Lower lobe of right lung (tissue), 2 donors: ENCODE measurements at places on chromosomes 11 and 22. TPM values are rescaled to one million over a fixed set of nuclear protein-coding genes. Genes with fewer than 3 reads are reported as not detected.

DNA sequence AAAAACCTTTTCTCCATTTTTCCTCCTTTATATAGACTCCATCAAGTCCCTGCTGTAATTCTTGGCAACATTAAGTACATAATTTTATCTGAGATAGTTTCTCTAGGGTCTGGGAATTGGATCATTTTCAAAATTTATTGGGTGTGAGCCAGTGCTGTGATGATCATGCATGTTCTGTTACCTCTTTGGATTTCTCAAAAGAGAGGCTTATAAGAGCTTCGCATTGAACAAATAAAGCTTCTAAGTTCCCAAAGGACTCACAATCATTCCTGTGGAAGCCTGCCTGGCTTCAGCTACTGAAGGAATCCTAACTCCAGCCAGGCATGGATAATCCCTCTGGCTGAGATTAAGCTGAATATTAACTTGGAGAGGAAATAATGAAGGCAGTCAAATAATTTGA lies 208.5 kb downstream of the RAB38 start:
- no peak overlapping the region for H3K27ac ChIP-seq
- H3K4me1 ChIP-seq = no peaks in the 10 kb centered on the region
- H3K4me3 ChIP-seq = no peak overlapping the region
- DNase-seq = no peak
- H3K36me3 ChIP-seq = no peaks in the 10 kb centered on the region

IGLL1 gene
- not detected for total RNA-seq

- no peak overlapping the region for H3K27ac ChIP-seq
- DNase-seq = no peak
Observed at GRCh38 chr11:119791701-119792151, 62.7 kb upstream of the NECTIN1 start.

DNA sequence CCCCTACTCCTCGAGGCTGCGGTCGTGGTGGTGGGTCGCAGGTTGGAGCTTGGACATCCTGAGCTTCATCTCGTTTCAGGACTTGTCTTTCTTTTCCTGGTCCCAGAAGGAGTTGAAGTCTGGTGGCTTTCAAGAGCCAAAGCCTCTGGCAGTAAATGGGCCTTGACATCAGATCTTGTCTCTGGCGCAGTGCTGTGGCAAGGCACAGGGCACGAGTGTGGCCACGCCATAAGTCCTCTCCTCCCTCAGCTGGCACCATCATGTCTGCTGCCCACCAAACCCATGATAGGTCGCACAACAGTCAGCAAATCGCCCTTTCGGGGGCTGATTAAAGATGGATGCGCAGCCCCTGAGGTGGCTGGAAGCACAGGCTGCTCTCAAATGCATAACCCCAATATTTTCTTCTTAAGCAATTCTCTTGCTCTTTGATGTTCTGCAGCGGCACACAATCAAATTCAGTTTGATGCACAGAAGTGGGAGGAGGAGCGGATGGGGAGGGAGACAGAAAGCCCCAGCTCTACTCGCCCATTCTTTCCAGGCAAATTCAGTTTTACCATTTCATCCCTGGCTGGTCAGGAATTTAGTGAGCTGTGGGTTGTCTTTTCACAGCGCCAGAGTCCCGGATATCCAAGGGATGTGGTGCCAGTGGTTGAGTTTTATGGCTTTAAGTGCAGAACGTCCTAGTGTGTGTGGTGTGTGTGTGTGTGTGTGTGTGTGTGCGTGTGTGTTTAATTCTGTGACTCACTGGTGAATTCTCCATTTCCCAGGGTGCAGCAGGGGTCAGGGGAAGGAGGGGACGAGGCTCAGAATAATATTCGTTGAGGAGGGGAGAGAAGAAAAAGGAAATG lies 162.0 kb downstream of the DSCAML1 start:
- DNase-seq = no peak
- no peaks in the 10 kb centered on the region for H3K4me1 ChIP-seq
- no peak overlapping the region for H3K27ac ChIP-seq
- H3K36me3 ChIP-seq = no peaks in the 10 kb centered on the region

DNA sequence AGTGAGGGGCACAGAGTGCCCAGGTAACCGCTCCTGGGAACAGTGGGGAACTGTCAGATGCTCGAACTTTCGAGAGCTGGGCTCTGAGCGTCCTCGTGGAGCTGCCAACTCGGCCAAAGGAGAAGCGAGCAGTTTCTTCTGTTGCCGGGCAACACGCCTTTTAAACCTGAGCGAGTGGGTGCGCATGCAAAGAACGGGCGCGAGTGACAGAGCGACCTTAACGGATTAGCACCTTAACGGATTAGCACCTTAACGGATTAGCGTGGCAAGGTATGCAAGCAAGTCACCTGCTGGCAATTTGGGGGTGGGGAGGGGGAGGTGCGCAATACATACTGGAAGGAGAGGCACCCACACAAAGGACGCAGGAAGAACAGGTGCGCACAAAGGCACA lies 61.8 kb upstream of the PRODH start:
- H3K4me1 ChIP-seq = no peaks in the 10 kb centered on the region
- no peak for DNase-seq
- no peaks in the 10 kb centered on the region for H3K36me3 ChIP-seq
- peaks cover 29% of the 10 kb centered on the region for H3K27me3 ChIP-seq

VWCE gene
- total RNA-seq = 1.2 TPM

CCDC73 gene
- total RNA-seq = 0.09 TPM

DNA sequence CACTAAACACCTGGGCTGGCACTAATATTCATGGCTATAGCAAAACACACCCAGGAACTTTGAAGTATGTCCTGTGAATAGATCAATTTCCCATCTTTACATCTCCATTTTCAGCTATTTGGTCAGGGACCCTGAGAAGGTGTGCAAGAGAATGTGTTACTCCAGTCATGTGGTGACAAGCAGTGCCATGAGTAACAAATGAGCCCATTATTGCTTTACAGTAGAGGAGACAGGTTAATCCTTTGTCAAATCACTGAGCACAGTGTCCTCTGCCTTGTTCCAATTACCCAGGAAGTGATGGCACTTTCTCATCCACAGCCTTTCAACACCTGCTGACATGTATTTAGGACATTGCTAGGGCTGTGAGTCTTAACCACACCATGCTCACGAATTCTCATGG lies 664.8 kb upstream of the API5 start:
- H3K27ac ChIP-seq = no peak overlapping the region
- no peaks in the 10 kb centered on the region for H3K36me3 ChIP-seq
- H3K27me3 ChIP-seq = no peaks in the 10 kb centered on the region
- no peaks in the 10 kb centered on the region for H3K4me1 ChIP-seq
- no peak for DNase-seq
- H3K4me3 ChIP-seq = no peak overlapping the region

SIK3 gene
- 32.9 TPM for total RNA-seq

DNA sequence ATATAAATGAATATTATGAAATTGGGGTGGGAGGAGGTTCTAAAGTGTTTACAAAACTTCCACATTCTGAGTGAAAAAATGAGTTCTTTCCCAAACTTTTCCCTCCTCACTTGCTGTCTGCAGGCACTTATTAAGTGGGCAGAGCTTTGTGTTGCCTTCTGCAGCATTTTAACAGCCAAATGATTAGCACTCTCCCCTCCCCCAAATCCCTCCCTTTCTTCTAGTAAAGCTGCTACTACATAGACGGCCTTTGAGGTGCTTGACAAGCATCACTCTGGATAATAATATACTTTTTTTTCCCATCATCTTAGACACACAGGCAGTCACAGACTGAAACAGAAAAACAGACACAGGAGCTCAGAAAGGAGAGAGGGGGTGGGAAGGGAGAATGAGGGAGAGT lies 493.5 kb downstream of the DLG2 start:
- H3K36me3 ChIP-seq = no peaks in the 10 kb centered on the region
- no peaks in the 10 kb centered on the region for H3K27me3 ChIP-seq
- H3K27ac ChIP-seq = no peak overlapping the region
- H3K4me3 ChIP-seq = no peak overlapping the region
- no peak for DNase-seq

- H3K27me3 ChIP-seq = no peaks in the 10 kb centered on the region
- peaks cover 11% of the 10 kb centered on the region for H3K36me3 ChIP-seq
- peaks cover 23% of the 10 kb centered on the region for H3K4me1 ChIP-seq
Observed at GRCh38 chr11:121582296-121582695, 129.5 kb upstream of the SORL1-AS1 start.

APOA1 gene
- 3.7 TPM for total RNA-seq

DNA sequence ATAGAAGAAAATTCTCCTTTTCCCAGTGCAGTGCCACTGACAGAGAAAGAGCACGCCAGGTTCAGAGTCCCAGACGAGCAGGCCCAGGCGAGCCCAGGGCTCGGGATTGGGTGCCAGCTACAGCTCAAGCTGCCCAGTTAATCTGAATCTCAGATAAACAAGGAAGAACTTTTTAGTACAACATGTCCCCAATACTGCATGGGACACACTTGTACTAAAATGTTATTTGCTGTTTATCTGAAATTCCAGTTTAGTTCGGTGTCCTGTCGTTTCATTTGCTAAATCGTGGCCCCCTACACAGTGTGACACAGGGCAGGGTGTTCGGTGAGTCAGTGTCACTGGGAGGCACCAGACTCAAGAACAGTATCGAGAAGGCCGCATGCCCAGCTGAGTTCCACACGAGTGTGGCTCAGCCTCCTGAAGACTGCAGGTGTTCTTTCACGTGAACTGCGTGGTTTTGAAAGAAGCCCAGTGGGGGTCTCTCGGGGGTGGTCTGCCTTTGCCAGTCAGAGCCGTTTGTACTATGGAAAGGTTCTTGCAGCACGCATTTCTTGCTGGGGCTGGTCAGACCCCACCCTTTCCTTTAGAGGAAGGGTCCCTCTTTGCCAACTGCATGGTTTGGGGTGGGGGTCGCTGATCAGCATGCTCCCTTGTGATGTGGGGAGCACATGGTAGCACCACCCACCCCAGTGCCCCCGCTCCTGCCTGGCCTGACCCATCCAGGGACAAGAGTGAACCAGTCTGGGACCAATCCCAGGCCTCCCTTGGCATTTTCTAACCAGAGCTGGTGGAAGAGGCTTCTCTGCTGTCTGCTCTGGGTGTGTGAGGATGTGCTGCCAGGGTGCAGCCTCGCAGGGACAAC lies 115.6 kb upstream of the B3GAT1 start:
- H3K27ac ChIP-seq = no peak overlapping the region
- no peaks in the 10 kb centered on the region for H3K36me3 ChIP-seq
- peak; percentile 24 for DNase-seq
- no peak overlapping the region for H3K4me3 ChIP-seq
- peaks cover 3% of the 10 kb centered on the region for H3K27me3 ChIP-seq

DNA sequence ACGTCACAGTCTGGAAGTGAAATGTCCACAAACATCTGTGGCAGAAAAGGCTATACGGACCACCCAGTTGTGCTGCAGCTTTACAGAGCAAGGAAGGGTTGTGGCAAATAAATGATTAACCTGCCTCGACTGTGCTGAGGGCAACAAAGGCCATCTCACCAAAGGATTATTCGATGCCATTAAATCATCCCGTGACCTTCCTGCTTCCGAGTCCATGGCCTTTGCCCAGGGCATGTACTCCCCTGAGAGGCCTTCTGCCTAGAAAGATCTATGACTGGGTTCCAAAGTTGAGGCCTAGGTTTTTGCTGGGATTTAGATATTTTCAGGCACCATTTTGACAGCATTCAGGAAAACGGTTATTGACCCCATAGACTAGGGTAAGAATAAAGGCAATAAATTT lies 9.2 kb downstream of the CDPF1 start:
- DNase-seq = no peak
- H3K27me3 ChIP-seq = no peaks in the 10 kb centered on the region
- no peak overlapping the region for H3K27ac ChIP-seq
- H3K4me3 ChIP-seq = no peak overlapping the region

- H3K36me3 ChIP-seq = peaks cover 91% of the 10 kb centered on the region
- peak; percentile 39 for DNase-seq
- H3K4me1 ChIP-seq = peaks cover 10% of the 10 kb centered on the region
- H3K4me3 ChIP-seq = no peak overlapping the region
- H3K27ac ChIP-seq = no peak overlapping the region
Observed at GRCh38 chr22:20583471-20583922, 76.1 kb downstream of the MED15 start.

- H3K4me3 ChIP-seq = no peak overlapping the region
- H3K27me3 ChIP-seq = no peaks in the 10 kb centered on the region
- no peak for DNase-seq
Observed at GRCh38 chr11:422249-422656, 7.5 kb upstream of the SIGIRR start.

DNA sequence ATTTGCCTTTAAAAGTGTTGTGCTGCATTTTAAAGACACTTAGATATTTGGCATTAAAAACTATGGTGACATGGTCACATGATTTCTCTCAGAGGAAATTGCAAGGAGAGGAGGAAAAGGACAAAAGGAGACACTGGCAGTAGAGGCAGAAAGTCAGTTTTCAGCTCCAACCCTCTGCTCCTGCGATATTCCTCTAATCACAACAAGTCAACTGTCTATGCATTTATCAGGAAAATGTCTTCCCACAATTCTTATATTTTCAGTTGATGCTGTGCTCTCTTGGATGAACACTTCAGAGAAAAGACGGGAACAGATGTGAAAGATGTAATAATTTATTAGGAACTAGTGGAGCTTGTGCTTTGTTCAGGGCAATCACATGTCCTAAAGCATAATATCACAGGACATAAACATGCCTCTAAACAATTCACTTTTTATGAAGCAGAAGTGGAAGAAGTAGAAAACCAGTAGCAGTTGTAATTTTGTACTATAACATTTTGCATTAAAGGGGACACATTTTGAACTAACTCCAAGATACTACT lies 340.8 kb upstream of the PITPNB start:
- H3K4me1 ChIP-seq = no peaks in the 10 kb centered on the region
- H3K4me3 ChIP-seq = no peak overlapping the region
- no peak for DNase-seq
- H3K27me3 ChIP-seq = no peaks in the 10 kb centered on the region
- no peaks in the 10 kb centered on the region for H3K36me3 ChIP-seq

GRCh38 chr22:39349967-39350726 lies at the start of gene SYNGR1:
Gene SYNGR1, plus strand, starts transcription at chr22:39349991. Its CDS starts 20 bp downstream, at chr22:39350011.
- H3K4me1 ChIP-seq = peaks cover 19% of the 10 kb centered on the region
- no peaks in the 10 kb centered on the region for H3K27me3 ChIP-seq
- no peaks in the 10 kb centered on the region for H3K36me3 ChIP-seq
- H3K27ac ChIP-seq = peak within 1 kb of the TSS; percentile 36
- DNase-seq = peak; percentile 51

DNA sequence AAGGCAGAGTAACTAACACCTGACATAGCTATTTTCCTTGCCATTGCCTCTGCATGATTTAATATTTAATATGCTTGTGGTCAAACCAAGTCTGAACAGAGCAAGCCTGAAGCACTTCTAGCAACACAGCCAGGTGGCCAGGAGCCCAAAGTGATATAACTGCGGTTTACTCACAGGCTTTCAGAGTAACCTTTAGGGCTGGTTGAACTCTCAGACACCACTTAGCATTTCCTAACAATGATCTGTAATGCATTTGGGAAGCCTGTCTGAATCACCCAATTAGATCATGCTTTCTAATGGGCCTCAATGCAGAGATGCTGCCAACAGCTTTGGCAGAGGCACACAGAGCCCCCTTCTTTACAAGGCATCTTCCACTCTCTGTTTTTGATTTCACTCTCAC lies 96.1 kb downstream of the FDX1 start:
- H3K27me3 ChIP-seq = no peaks in the 10 kb centered on the region
- peaks cover 7% of the 10 kb centered on the region for H3K4me1 ChIP-seq
- no peaks in the 10 kb centered on the region for H3K36me3 ChIP-seq
- no peak for DNase-seq
- no peak overlapping the region for H3K27ac ChIP-seq
- H3K4me3 ChIP-seq = no peak overlapping the region

GRCh38 chr11:77064648-77065217 lies 2.0 kb upstream of the CAPN5 start:
- peaks cover 18% of the 10 kb centered on the region for H3K4me1 ChIP-seq
- H3K27ac ChIP-seq = no peak overlapping the region
- no peak for DNase-seq
- no peaks in the 10 kb centered on the region for H3K36me3 ChIP-seq

SCUBE2 gene
- total RNA-seq = 7.1 TPM
